A673 (cell line): ENCODE measurements at places on chromosomes 12 and 14.

DNA sequence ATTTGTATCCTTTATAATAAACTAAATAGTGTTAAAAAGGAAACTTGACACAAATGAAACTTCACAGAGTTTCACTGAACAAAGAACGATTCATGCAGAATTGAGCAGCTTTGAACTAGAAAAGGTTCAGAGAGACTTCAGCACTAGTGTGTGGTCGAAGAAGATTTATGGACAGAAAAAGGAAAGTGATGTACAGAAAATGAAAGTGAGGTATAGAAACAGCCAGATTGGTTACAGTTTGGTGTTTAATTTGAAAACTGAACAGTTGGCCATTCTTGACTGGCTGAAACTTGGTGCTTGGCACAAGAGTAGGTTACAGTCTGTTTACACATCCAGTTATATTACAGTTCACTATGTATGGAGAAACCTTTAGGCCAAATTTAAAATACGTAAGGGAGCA lies 207.1 kb downstream of the GALC start:
- no peak for DNase-seq

DNA sequence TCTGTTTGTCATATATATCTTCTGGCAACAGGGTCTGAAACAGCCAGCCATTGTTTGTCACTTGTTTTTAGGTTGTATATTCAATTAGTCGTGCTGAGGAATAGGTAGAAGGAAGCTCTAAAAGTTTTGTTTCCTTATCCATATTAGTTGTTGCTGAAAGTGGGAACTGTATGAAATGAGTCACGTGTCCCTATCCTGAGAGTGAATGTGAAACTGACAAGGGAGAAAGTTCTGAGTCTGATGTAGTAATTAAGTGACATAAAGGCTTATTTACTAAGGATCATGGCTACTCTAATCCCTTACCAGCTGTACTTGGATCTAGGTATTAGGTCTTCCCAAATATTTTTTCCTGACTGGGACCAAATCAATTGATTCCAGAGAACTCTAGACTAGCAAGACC lies 16.4 kb downstream of the FAM234B start:
- no peak for DNase-seq

DNA sequence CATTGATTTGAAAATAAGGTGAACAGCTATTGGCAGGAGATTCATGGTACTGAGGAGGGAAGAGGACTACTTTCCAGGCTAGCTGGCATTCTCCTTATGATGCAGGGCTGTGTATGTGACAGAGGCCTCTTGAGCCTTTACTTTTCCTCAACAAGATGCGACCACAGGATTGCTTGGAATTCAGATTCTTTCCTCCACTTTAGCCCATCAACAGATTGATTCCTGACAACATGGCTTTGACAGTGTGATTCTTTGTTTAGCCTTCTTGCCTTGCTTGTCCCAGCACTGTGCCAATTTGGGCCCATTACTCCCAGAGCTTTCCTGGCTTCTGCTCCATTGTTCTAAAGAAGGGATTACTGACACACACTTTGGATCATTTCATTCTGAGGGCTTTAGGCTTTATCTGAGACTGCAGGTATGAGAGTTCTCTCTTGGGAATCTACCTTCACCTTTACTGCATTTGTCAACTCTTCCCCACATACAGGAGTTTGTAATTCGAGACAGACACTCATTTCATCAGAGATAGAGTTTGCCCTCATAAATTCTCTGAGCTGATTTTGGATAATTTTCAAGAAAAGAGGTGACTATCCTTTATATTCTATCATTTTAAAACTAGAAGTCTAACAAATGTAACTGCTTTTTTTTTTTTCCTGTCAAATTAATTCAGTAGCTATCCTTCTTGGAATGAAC lies 206.4 kb upstream of the GZMB start:
- DNase-seq: no peak

DNA sequence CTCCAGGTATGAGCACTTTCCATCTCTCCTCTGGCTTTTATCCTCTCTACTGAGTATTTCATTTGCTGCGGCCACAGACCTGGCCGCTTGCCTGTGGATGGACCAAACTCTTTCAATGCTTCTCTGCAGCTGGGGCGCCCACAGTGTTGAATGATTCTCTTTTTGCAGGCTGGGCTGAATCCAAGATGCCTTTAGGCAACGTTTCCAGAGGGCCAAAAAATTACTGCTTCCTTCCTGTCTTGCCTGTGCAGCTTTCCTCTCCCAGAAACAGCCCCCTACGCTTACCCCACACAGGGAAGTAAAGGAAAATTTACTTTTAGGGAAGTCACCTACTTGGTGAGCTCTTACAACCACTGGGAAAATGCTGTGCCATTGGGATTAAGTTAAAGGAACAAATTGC lies 55.6 kb upstream of the JDP2 start:
- DNase-seq: peak; percentile 66

- no peak for DNase-seq
Measured at GRCh38 chr14:74634481-74634880, 22.4 kb upstream of the LTBP2 start.

DNA sequence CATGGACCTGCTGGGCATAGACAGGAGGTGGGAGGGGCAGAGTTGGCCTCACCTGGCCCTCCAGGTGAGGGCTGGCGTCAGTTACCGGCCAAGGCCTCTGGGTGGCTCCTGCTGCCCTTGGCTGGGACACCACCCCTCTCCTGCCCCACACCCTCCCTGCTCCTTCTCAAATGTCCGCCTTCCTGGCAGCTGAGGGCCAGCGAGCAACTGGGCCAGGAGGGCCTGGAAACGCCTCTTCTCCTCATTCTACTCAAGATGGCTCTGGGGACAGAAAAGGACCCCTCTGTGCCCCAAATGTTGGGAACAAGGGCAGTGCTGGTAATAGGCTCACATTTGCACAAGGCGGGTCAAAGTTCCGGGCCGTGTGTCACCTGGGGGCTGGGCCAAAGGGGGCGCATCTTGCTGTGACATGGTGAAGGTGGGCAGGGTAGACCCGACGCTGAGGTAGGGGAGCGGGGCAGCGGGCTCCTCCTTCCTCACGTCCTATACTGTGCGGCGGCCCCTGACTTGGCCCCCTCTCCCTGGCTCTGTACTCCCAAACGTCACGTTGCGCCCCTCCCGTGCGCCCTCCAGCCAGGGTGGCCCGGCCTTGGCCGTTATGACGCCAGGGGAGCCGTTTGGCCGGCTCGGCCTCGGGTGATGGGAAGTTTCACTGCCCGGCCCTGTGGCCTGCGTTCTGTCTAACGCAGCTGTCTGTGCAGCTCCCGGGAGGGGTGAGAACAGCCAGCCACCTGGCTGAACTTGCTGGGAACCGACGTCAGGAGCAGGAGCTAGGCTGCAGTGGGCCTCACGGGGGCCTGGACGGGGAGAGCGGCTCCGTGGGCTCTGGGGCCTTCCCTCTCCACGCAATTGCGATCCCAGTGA lies 18.0 kb upstream of the DLK1 start:
- DNase-seq: no peak

- DNase-seq: no peak
Measured at GRCh38 chr12:108551535-108551934, 9.4 kb downstream of the SART3 start.

GRCh38 chr14:35750202-35750904 lies 58.7 kb downstream of the RALGAPA1 start:
- no peak for DNase-seq

- DNase-seq: no peak
Measured at GRCh38 chr14:78488938-78489337, 318.8 kb downstream of the NRXN3 start.

DNA sequence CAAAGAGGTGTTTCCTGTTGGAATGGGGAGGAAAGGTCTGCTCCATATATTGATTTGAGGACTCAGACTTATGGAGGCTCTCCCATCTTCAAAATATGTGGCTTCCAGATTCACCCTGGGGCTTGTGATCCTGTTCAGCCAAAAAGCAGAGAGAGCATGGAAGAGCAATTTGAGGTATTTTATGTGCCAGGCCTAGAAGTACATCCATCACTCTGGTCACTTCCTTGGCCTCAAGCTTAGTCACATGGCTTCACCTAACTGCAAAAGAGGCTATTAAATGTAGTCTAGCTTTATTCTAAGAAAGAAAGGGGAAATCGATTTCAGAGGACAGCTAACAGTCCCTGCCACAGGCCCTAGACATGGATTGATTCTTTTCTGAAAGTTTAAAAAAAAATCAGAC lies 86.2 kb downstream of the C12orf50 start:
- DNase-seq: peak; percentile 37

DNA sequence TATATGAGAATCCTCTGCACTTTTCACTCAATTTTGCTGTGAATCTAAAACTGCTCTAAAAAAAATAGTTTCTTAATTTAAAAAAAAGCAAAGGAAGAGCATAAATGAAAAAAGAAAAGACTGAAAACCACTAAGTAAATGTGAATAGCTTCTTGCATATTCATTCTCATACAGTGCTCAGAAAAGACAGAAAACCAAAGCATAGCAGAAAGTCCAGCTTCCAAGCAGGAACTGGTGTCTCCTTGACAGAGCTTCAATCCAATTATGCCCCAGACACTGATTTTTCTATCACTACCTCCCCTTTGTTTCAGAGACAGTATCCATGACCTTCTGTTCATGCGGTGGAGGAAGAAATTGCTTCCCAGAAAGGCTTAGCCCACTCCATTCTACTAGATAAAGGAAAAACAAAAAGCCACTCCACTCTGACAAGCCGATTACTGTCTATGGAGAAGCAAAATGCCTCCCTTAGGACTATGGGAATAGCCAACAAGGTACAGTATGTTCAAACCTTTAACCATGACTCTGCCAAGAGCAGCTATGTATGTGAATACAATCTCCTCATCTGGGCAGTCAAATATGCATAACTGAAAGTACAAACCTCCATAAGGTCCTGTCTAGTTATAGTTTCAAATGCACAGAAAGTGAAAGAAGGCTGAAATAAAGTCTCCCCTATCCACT lies 40.6 kb downstream of the ATF7 start:
- DNase-seq: no peak

DNA sequence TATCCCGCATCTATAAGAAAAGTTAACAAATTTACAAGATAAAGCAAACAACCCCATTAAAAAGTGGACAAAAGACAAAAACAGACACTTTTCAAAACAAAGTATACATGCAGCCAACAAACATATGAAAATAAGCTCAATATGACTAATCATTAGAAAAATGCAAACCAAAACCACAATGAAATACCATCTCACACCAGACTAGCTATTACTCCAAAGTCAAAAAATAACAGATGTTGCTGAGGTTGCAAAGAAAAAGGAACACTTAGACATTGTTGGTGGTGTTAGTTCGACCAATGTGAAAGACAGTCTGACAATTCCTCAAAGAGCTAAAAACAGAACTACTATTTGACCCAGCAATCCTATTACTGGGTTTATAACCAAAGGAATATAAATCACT lies 968.6 kb upstream of the USP15 start:
- DNase-seq: no peak

DNA sequence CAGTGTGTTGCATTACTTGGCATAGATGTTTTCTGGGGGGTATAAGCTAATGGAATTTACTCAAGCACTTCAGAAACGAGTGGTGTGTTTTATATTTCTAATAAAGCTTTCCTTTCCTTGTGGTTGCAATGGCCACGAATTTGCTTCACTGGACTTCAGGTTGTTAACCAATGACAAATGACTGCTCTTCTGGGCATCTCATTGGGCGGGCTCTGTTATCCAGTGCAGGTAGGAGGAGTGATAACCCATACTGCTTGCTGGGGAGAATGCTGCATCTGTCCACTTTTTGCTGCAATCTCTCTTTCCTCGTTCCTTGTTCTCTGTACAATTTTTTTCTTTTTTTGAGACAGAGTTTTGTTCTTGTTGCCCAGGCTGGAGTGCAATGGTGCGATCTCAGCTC lies 80.0 kb upstream of the RPH3A start:
- no peak for DNase-seq

GRCh38 chr14:80839743-80840142 lies 101.8 kb downstream of the CEP128 start:
- no peak for DNase-seq
